Inflammatory macrophage treated with lipopolysaccharide for 4 hours (primary cell): ENCODE measurements at places on chromosomes 7 and 10.

GRCh38 chr7:118657391-118658005, 433.0 kb downstream of the ANKRD7 start:
- DNase-seq = peak; percentile 2

DNA sequence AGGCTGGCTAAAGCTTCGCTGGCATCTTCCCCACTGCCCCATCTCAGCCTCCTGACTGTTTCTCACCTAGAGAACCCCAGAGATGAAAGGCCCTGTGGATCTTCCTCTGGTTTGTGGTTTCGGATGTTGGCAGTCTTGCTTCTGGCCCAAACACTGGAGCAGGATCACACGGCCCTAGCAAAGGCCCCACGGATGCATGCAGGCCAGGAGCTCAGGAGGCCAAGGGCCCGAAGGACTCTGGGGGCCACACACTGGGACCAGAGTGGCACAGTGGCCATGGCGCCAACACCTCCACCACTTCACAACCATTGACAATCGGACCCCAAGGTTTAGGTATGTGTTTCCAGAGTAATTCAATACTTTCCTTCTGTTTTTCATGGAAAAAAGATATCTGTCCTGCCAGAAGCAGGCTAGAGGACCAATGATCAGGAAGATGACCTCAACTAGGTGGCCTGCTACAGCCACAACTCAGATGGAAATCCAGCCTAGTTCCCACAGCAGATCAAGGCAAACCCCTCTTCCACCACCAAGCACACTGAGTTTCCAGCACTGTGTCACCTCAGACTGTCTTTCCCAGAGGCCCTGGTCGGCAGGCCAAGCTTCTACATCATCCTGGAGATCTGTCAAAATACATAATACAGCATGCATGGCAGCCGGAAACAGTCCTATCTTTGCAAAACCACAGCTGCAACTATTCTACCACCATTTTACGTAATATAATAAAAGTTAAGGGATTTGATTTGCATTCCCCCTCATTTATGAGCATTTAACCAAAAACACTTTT, 53.0 kb downstream of the CTBP2 start:
- DNase-seq = no peak

DNA sequence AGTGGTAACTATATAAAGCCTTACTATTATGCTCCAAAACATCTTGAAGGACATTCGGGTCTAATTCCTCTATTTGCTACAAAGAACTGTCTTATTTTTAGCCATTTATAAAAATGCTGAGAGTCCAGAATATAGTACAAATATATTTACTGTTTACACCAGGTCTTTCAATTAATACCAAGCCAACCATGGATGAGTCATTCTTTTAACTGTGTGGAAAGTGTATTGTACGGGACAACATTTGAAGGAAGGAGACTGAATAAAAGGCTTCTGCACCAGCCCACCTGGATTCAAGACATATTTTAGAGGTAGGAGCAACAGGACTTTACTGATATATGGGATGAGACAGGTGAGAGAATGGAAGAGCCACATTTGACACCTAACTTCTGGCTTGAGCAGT, 35.4 kb downstream of the MASTL start:
- no peak for DNase-seq

- no peak for DNase-seq
Measured at GRCh38 chr7:132520591-132521280, 55.5 kb downstream of the PLXNA4 start.

DNA sequence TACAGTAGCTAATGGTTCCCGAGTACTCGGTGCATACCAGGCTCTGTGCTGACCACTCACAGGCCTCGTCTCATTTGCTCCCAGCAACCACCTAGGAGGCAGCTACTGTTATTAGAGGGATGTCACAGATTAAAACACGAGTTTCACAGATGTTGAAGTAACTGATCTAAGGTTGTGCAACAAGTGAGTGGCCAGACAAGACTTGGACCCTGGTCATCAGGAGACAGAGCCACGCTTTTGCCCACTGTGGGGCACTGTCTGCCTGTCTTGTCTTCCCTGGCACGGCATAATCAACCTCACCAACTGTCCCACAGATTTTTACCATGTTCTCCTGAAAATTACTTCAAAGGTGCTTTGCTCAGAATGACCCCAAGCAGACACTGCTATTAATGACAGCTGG, 111.6 kb upstream of the HABP2 start:
- no peak for DNase-seq

GRCh38 chr10:78599122-78599853, 469.5 kb upstream of the ZMIZ1 start:
- DNase-seq = no peak

- DNase-seq = no peak
Measured at GRCh38 chr10:60732198-60732806, 46.0 kb upstream of the CDK1 start.

DNA sequence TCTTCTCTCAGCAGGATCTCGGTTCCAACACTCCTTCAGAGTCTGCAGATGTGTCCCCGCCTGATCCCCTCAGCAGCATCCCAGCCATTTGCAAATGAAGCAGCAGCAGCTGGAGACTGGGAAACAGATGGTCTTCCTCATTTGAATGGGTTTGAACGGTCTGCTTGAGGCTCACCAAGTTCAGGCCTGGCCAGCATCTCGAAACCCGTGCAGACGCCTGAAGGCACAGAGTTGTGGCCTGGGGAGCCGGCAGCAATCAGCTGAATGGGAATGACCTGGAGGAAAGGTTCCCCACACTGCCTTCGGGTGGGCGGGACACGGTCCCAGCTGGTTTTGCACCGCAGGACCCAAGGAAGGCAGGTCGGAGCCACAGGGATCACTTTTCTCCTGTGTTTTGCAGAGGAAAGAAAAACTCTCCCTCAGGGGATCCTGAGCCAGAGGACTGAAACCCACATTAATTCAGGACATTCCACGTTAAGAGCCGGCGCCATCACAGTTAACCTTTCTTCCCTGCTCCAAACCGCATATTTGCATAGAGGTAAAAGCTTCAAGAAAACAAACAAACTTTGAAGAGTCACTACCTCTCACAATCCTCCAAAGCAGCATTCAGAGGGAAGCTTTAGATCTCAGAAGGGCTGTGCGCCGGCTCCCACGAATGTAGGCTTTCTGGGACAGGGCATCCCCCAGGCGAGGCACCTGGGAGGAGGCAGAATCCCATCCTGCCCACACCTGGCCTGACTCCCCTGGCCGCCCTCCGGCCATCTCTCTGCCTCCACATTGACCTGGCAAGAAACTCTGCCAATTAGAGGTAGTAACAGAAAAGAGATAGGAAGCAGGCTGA, 17.7 kb downstream of the FGFR2 start:
- no peak for DNase-seq

GRCh38 chr10:74837743-74838142, 11.3 kb downstream of the KAT6B start:
- DNase-seq = no peak

DNA sequence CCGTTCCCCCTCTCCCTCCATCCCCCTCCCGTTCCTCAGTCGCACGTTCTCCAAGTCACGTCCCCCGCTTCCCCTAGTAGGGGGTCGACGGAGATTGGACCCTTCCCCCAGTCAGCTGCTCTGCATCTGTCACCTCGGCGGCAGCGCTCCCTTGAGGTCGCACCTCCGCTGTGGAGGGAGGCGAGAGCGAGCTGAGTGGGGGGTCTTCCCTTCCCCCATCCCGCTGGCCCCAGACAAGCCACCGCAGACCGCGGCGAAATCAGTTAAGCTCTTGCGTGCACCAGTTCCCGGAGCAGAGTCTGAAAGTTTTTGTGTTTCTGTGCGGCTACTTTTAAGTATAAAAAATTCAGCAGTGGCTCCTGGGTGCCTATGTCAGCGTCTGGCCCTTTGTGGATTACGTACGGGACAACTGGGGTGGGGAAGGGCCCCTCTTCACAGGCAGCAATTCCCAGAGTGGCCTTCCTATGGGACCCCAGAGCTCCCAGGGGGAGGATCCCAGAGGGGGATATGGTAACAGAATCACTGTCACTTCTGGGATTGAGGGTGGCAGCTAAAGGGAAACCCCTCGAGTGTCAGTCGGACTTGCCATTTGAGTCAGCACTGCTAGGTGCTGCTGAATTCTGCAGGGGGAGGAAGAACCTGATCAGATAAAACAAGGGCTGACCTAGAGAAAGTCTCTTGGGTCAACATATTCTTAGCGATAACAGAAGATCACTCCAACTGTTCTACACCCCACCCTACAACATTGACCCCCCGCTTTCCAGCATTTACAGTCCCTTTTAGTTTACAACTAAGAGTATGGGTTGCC, 12.5 kb upstream of the DDIT4 start:
- DNase-seq = peak; percentile 31

- no peak for DNase-seq
Measured at GRCh38 chr10:61747307-61747706, 84.6 kb downstream of the CABCOCO1 start.

DNA sequence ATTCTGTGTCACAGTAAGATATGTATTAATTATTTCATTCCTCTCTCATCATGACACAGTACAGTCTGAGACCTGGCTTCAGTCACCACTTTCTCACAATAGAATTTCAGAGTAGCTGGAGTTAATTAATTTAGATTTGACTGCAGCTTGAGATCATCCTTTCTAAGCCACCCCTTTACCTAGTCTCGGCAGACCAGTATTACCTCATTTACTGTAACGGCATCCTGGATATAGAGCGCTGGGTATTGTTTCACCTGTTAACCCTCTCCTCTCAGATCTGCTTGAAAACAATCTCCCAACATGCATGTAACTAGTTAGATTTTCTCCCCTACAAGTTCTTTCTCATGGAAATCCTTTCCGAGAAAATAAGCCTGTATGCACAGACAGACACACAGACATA, 1057.5 kb downstream of the GATA3 start:
- no peak for DNase-seq

DNA sequence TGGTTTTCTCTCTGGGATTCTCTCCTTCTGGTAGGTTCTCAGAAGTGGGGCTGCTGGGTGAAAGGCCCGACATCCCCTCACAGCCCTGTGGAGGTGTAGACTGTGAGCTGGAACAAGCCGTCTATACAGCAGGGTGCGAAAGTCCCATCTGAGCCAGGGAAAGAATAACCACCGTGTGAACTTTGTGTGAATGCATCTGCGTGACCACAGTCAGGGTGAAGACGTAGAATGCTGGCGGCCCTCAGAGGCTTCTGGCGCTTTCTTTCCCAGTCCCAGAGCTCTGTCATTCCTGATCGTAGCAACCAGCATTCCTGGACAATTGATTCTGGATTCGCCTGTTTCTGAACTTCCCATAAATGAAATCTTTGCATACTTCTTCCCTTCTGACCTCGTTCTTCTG, 30.0 kb downstream of the ELFN1 start:
- DNase-seq = no peak

DNA sequence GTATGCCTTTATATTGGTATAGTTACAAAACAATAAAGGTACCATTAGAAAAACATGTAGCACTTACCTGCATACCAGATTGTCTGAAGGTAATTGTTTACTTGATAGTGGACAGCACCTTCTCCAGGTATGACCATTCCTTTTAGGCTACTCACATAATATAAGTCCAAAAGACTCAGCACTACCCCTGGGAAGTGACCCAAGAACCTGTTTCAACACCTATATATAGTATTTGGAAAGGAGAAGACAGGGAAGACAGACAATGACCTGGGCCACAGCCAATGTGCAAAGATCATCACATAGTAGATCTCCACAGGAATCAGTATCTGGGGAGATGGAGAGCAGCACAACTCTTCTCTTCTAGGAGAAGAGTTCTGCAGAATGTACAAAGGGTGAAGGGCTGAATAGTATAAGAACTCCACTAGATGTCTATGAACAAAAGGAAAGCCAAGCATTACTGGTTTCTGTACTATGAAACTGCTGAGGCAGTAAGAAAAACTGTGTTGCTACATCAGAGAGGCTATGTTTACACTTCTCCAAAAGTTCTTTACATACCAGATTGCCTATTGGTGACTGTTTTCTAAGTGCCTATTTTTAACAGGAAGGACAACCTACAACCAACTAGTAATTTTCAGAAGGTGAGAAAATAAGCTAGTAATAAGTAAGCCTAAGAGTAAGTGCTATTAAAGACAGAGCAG, 159.2 kb downstream of the BTAF1 start:
- peak; percentile 59 for DNase-seq

DNA sequence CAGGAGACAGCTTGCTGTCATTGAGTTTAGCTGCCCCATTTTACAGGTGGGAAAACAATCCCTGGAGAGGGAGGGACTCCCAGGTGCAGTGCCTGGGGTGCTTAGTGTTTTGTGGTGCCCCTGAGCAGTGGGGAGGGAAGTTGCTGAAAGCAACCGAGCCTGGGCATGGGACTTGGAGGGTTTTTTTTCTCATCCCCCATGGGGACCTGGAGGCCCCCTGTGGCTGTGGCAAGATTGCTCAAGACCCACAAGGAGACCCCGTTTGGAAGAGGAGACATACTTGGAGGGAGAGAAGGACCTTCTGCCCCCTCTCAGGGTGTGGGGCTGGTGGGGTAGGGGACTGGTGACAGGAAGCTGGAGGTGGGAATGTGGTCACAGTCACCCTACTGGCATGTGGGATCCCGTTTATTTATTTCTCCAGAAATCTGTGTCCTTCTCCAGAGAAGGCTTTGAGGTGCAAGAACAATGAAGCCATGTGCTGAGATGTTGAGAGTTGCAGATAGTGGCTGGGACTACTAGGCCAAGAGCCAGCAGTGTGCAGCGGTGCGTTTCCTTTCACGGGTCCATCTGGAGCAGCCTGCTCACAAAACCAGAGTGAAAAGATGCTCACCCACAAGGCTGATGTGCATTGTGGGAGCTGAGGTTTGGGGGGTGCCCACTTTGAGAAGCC, 21.5 kb downstream of the ZMIZ1 start:
- DNase-seq = no peak

GRCh38 chr10:27341001-27341400, 100.4 kb upstream of the ACBD5 start:
- no peak for DNase-seq

- DNase-seq = no peak
Measured at GRCh38 chr7:18614841-18615240, 119.3 kb downstream of the HDAC9 start.

DNA sequence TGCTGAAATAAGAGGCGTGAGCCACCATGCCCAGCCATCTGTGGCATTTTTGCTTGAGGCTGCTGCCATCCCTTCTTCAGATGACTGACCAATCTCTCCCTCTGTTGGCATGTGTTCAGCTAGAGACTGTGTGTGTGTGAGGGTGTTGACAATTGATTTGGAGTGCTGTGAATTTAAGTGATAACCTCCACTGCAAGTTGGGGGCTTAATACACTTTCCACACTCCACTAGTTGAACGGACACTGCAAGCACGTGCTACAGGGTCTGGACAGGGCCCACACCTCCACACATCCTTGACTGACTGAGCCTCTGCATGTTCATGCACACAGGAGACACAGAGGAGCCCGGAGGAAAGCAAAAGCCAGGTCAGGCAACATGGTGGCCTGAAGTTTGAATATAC, 51.3 kb downstream of the BRAF start:
- DNase-seq = no peak

GRCh38 chr7:137975221-137975620, 26.7 kb downstream of the CREB3L2 start:
- DNase-seq = no peak
